NCI-H1092 treated with DMSO at 0.1 percent for 48 hours (cell line): ENCODE measurements at places on chromosomes 1 and 21.

- DNase-seq, result no peak
These were observed 1.2 kb downstream of the MCOLN3 start for GRCh38 chr1:85047144-85047471.

- no peak for DNase-seq
These were observed 59.3 kb downstream of the ACP6 start for GRCh38 chr1:147611021-147611426.

GRCh38 chr1:248622570-248623001, 12.3 kb downstream of the OR2T11 start:
- peak; percentile 31 for DNase-seq

DNA sequence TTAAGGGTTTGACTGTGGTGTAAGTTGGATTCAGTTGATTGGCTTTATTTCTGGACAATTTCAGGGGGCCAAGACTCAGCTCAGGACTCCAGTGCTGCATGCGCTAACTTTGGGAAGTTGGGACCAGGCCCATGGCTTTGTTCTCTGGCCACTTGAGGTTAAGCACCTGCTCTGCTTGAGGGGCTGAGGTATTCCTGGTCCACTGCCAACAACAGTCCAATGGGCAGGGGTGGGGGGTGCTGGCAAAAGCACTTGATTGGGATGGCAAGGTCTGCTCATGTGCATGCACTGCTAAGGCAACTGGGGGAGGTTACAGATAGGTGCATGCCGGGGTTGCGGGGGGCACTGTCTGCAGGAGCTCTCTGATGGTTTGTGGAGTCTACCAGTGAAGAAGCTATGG, 52.6 kb upstream of the ASB17 start:
- no peak for DNase-seq

DNA sequence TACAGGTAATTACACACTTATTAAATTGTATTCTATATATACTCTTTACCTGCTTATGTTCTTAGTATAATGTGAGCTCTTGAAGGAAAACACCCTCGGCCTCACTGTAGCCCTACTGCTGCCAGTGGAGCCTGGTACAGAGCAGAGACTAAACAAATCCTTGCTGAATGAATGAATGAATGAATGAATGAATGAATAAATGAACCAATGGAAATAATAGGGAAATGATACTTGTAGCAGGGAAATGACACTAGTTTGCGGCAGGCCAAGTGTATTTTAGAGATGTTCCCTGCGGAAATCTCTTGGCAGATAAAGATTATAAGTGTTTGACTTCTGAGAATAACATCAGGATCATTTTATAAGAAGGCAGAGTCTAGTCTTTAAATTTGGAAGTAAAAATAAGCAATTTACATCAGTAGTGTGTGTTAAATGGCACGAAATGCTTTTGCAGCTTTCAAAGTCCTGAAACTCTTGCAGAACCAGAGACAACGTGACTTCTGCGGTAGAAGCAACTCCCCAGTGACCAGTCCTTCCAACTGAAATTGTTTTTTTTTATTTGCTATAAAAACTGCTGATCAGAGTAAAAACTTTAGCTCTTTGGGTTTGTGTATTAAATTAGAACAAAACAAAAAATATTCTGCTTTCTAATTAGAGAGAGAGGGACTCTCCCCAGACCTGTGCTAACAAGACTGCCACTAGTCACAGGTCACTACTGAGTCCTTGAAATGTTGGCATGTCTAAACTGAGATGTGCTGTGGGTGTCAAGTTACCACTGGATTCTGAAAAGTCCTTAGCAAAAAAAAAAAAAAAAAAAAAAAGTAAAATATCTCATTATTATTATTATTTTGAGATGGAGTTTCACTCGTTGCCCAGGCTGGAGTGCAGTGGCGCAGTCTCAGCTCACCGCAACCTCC, 199.3 kb upstream of the MAP1LC3C start:
- DNase-seq, result no peak

DNA sequence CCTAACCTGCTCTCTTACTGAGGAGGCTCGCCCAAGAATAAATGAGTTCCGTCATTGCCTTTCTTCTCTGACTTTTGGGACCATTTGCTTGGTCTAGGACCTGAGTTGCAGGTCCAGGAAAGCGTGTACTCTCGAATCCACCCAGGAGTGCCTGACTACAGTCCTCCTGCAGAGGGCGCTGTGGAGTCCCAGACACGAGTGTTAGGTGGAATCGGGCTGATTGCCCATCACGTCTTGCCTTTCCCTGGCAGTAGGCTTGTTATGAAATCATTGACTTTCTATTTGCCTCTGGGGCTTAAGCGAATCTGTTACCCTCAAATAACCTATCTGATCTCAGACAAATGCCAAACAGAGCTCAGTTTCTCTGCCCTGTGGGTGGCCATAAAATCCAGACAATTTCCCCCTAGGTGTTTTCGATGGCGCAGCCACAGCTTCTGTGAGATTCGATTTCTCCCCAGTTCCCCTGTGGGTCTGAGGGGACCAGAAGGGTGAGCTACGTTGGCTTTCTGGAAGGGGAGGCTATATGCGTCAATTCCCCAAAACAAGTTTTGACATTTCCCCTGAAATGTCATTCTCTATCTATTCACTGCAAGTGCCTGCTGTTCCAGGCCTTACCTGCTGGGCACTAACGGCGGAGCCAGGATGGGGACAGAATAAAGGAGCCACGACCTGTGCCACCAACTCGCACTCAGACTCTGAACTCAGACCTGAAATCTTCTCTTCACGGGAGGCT, at the start of gene IL20:
IL20 (plus strand) TSS at position 685 of the 733 bp plus-strand sequence. CDS start 230 bp downstream, outside the sequence.
- peak; percentile 48 for DNase-seq
